GM06990 (cell line): ENCODE measurements at places on chromosomes 5 and 9.

DNA sequence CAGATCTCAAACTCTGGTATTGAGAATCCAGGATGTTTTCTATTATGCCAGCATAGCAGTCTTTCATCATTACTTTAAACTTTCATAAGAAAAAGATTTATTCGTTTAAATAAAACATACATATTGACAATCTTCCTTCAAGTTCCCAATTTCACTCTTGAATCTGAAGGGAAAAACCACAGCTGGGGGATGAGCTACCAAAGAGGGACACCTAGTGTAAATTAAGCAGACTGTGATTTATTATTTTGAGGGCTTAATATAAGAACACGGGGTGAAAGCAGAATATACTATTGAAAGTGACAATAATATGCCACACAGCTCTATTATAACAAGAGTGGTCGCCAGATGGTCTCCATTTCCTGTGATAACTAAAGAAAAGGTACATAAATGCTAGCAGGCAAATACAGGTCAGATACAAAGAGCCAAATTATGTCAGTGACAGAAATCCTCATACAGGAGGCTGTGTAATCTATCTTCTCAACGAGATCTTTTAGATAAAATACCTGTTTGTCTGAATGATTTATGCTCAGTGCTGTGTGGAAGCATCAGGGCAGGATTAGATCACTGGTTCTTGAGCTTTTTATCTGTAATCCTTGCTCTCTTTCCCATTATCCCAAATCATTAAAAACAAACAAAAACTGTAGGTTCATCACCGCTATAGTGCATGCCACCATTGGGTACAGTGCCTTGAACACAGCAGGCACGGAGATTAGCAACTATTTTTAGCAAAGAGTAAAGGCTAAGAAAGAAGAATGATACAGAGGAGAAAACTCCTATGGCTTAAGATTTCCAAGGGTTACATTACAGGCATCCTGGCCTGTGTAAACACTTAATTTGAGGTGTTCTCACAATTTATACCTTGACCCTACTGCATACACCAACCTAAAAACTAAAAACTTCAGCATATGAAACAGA, 116.6 kb downstream of the DROSHA start:
- DNase-seq: no peak

DNA sequence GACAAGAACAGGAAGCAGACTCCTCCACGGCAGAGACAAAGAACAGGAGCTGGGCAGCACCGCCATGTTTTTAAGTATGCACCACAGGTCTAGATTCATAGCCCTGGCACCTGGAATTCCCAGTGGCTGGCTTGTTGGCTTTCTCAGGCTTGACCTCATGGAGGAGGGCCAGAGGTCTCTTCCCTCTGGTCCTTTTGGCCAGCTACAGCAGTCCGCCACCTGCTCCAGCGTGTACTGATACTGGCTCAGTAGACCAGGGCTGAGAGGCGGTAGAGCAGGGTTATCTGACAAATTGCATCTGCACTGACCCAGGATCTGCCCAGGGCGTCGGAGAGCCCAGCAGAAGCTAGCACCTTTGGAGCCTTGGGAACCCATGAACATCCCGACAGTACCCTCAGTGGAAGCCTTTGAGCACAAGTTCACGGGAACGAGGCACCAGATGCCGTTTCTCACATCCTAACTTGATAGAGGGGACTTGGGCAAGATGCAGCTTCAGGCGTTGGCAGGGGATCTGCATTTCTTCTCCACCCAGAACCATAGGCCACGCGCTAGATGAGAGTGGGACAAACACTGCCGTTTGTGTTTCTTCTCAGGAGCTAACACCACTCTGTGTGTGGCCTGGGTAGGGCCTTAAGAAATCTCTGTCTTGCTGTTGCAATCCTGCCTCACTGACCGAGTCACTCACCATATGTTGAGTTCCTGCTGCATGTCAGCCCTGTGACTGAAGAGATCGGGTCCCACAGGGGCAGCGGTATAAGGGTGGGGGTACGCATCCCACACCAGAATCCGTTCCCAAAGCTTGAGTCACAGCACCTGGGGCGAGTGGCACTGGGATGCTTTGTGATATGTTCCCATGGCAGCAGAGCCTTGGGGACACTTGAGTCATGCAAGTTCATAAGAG, 90.3 kb upstream of the OTULINL start:
- no peak for DNase-seq

- DNase-seq: no peak
Observed at GRCh38 chr5:18920966-18921365, 1067.0 kb downstream of the CDH18 start.

- DNase-seq: no peak
Observed at GRCh38 chr5:116778032-116778431, 203.4 kb upstream of the SEMA6A start.

DNA sequence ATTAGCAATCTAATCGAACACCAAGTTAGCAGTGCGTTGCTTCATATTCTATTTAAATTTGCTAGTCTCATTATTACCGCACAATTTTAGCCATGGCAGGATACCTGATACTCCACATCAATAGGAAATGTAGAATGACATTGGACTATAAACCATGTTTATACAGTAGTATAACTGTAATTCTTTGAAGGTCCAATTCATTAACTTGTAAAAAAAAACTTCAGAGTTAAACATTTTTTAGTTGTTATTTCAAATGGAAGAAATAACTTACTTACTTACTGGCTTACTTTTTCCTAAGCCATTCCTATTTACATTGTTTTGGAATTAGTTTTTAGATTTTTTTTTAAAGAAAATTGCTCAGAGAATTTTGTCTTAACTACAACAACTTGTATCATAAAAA, 35.4 kb upstream of the ACOT12 start:
- DNase-seq: no peak

- peak; percentile 6 for DNase-seq
Observed at GRCh38 chr5:106127985-106128384, 1542.8 kb downstream of the EFNA5 start.

- DNase-seq: no peak
Observed at GRCh38 chr5:89047571-89047970, 164.6 kb upstream of the MEF2C start.

DNA sequence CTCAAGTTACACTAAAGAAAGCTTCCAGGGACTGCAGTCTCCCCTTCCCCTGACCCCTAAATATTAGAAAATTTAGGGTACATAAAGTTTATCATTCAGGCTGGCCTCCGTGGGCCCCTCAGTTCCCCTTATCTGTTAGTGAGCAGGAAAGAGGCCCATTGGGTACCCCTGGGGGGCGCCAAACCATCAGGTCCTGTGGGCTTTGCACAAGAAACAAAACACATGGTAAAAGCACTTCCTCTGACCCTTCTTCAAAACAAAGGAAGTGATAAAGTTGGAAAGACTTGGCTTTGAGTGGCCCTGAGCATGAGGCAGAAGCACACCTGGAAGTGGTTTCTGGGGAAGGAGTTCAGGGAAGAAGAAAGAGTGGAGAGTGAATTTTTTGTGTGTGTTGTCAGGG, 213.0 kb downstream of the SMARCA2 start:
- DNase-seq: no peak

- no peak for DNase-seq
Observed at GRCh38 chr9:68482548-68482947, 58.1 kb downstream of the TMEM252 start.

DNA sequence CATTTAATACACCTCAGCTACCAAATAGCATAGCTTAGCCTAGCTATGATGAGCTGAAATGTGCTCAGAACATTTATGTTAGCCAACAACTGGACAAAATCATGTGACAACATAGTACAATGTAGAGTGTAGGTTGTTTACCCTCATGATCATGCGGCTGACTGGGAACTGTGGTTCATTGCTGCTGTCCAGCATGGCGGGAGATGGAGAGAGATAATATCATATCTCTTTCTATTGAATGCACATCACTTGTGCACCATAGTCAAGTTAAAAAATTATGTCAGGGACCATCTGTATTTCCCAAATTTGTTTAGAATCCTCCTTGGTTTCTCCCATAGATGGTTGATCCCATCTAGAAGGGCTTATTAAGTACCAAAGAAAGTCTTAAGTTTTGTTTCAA, 151.1 kb upstream of the ELL2 start:
- DNase-seq: no peak

DNA sequence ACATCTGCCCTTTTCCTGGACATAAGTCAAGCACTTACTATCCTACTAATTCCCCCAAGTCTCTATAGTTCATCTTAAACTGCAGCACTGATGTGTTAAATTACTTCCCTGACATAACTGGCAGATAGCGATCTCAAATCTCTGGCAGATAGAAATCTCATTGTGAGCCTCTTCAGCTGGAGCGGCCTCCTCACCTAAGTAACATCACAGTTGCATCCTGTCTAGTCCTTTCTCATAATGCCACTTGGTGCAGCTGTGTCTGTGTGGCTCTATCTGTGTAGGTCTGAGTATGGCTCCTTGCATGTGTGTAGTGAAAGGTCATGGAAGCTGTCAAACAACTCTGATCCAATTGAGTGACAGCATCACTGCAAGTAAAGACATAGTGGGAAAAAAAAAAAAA, 53.6 kb upstream of the FST start:
- DNase-seq: no peak

GRCh38 chr5:115457571-115457970, 87.0 kb downstream of the FEM1C start:
- DNase-seq: no peak

GRCh38 chr5:117182104-117182503, 607.5 kb upstream of the SEMA6A start:
- no peak for DNase-seq

DNA sequence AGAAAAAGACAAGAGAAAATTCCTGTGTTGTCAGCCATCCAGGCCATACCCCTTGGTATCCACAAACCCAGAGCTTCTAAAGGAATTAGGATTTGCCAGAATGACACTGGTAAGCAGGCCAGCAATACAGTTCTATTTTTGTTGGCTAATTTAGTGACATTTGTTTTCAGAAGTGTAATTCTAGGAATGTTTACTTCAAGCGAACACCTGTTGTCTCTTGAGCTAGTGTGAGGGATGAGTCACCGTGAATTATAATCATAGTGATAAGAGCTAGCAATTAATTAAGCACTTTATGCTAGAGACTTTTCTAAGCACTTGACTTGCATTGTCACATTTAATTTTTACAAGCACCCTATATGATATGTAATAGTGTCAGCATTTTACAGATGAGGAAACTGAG, 99.2 kb downstream of the PRKACG start:
- DNase-seq: no peak

- DNase-seq: no peak
Observed at GRCh38 chr9:128097543-128098296, 29.7 kb downstream of the SLC25A25 start.

- DNase-seq: no peak
Observed at GRCh38 chr9:91199739-91200497, 161.8 kb downstream of the AUH start.

GRCh38 chr5:135217669-135218485, 181.2 kb downstream of the MACROH2A1 start:
- DNase-seq: no peak

- DNase-seq: peak; percentile 75
Observed at GRCh38 chr9:136544964-136545691, 720 bp downstream of the NOTCH1 start.

DNA sequence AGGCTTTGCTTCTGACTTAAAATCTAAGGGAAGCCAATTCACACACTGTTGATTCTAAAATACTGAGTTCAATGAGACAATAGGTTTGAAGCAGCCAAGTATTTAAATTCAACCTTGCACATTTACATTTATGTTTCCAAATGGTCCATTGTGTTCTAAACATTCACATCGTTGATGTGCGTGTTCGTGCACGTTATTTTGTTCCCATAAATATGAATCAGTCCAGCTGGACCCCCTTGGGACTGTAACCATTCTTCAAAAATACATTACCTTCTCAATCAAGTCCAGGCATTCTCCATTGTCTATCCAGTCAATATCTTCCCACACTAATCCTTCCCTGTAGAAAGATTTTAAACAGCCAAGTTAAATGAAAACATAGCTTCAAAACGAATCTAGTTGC, 146.4 kb upstream of the RETREG1 start:
- DNase-seq: no peak

DNA sequence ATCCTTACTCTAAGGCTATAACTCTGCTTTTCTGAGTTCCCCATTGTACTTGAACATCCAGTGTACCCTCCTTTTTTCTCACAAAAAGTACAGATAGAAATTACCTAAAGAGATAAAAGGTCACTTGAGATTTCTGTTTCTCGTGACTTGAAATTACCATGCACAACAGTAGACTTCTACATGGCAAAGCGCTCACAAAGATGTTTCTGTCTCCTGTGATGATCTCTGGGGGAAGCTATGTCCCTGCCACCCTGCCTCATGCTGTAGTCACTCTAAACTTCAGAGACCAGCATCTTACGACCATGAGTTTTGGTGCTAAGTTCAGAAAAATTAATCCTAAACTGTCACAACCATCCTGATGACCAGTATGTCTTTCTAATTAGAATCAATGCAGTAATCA, 36.2 kb downstream of the NFIB start:
- no peak for DNase-seq

GRCh38 chr9:130630506-130631330, 33.7 kb upstream of the PRDM12 start:
- no peak for DNase-seq

- DNase-seq: no peak
Observed at GRCh38 chr5:19140276-19140675, 847.7 kb downstream of the CDH18 start.

GRCh38 chr5:139079225-139079990, 118.8 kb downstream of the SIL1 start:
- no peak for DNase-seq

- no peak for DNase-seq
Observed at GRCh38 chr9:132975961-132976360, 2.5 kb upstream of the GFI1B start.

GRCh38 chr9:123438821-123439220, 82.8 kb downstream of the CRB2 start:
- no peak for DNase-seq

- DNase-seq: no peak
Observed at GRCh38 chr5:133247881-133248624, 196.2 kb downstream of the HSPA4 start.

DNA sequence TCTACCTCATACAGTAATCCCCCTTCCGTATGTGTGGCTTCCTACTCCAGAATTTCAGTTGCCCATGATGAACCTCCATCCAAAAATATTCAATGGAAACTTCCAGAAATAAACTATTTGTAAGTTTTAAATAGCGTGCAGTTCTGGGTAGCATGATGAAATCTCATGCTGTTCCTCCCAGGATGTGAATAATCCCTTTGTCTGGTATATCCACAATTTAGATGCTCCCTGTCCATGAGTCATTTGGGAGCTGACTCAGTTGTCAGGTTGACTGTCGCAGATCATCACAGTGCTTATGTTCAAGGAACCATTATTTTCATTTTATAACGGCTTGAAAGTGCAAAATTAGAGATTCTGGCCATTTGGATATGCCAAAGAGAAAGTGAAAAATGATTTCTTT, 290.1 kb upstream of the CDH9 start:
- DNase-seq: no peak

DNA sequence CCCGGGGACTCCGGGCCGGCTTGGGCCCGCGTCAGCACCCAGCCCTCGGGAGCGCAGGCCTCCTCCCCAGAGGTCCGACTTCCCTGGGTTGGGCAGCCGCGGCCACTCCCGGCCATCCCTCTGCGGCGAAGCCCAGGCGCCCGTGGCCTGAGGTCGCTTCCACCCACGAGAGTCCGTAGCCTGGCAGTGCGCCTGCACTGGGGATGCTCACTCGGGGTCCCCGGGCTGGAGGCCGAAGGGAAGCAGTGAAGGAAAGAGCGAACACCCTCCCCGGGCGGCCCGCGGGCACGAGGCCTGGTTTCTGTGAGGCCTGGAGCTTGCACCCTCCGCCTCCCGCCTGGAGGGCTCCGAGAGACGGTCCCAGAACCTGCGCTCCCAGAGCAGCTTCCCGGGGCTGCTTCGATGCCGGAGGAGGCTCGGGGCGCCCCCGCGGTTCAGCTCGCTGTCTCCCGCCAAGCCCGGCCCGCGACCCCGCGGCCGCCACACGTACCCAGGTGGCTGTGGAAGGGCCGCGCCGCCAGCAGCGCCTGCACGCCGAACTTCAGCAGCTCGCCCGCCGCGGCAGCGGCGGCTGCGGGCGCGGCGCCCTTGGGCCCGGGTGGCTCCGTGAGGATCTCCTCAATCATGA, 607 bp downstream of the BARX1 start:
- DNase-seq: no peak
